ENCODE measurements at places on chromosomes 1 and 21. TPM values are rescaled to one million over a fixed set of nuclear protein-coding genes. Genes with fewer than 3 reads are reported as not detected.

DNA sequence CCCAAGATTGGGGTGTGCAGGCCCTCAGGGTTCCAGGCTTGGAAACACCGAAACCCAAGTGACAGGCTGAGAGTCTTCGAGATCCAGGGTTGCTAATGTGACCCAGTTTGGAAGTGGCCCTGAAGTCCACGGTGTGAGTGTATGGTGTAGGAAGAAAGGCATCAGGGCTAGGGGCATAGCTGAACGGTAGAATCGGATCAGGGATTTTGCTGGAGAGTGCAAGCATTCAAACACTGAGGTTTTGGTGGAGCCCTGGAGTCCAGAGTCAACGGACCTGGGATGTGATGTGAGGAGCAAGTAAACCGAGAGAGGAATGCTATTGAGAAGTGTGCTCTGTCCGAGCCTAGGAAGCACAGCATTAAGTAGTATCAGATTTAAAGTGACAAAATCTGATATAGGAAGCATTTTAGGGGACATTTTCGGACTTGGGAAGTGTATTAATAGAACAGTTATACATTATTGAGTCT lies 958 bp downstream of the NFYC start:
- DNase-seq, result no peak

- peak; percentile 22 for DNase-seq
These were observed 493 bp downstream of the DISC1 start for GRCh38 chr1:231626951-231627614.

DNA sequence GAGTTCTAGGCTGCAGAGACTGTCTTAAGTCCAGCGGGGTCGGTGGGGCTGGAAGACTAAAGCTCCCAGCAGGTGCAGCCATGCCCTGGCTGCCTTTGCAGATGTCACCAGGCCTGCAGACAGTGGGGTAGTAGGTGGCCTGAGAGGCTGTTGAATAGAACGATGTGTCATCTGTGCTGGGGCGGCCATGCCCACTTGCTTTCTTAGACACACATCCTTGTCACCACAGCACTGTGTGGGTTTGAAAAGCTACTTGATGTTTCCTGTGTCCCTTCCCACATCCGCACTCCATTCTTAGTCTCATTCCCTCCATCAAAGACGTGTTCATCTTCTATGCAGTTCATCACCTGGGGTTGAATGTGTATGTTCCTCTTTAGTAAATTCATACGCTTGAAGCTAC lies 184.5 kb upstream of the TMEM51 start:
- peak; percentile 67 for DNase-seq

Gene SH2D1B
- polyA plus RNA-seq, result 598 TPM

Gene TDRD10
- not detected for polyA plus RNA-seq

All from immature natural killer cell (primary cell).